ENCODE measurements at places on chromosomes 4 and X.

- DNase-seq = no peak
Measured at GRCh38 chr4:151865312-151865711, 104.5 kb upstream of the GATB start.

DNA sequence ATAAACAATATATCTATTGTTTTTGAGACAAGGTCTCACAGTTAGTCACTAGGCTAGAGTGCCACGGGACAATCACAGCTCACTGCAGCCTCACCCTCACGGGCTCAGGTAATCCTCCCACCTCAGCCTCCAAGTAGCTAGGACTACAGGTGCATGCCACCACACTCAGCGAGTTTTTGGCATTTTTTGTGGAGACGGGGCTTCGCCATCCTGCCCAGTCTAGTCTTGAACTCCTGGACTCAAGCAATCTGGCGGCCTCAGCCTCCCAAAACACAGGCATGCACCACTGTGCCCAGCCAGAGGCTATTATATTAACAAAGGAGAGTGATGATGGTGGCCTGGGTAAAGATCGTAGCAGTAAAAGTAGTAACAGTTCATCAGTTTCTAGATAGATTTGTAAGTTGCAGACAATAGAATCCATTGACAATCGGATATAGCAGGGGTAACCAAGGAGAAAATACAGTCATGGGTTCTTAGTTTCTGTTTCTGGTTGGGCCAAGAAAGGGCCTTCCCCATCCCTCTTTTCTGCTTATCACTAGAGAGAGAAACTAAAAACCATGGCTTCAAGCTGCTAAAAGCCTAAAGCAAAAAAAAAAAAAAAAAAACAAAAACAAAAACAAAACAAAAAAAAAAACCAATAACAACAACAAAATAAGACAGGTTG lies 60.6 kb downstream of the ANXA10 start:
- no peak for DNase-seq

GRCh38 chr4:75916091-75916661 lies 13.9 kb upstream of the PPEF2 start:
- DNase-seq = no peak

DNA sequence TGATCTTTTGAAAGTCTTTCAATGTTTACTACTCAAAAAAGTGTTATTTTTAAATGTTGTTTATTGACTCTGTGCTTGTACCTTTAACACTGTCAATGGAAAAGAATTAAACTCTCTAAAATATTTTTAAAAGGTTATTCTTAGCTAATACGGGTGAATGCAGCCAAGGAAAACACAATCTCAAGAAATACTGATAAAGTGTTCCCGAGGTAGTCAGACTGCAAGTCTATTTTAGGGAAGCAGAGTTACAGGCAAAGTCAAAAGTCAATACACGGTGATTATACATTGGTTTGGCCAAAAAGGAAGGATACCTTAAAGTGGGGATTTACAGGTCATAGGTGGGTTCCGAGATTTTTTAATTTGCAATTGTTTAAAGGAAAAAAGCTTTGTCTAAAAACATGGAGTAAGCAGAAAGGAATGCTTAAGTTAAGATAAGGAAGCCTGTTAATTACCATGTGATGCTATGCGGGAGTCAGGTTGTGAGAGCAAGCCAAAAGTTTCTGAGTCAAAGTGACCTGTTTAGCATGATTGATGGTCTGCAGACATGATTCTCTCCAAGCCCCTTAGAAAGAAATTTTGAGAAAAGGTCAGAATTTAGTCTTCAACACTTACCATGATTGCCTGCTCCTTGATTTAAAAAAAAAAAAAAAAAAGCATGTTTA lies 288.4 kb downstream of the KLHL4 start:
- DNase-seq = no peak

DNA sequence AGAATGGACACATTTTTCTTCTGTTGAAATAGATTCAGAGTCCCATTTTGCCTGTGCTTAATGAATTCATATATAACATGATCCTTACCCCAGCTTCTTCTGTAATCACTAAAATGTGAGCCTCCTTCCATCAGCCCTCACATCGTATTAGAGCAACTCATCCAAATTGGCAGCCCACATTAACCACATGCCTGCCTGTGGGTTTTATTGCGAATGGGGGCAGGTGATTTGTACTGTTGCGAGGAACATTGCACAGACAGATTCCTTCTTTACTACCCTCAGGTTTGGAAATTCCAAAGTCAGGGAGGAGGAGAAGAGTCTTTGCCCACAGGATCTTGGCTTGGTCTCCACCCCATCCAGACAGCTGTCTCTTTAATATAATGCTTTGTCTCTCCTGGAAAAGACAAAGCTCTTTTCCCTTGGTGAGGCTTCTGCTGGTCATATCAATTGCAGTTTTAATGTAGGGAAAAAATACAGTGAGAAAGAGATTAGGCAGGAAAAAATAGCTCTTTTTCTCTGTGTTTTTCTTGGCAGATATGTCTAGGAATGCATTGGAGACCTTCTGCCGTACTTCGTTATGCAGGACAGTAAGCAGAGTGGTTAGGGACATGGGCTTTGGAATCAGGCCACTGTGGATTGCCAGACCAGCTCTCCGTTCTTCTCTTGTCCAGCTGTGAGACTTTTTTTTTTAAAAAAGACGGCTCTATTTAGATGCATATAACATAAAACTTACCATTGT lies 371.2 kb downstream of the AFF2 start:
- no peak for DNase-seq

GRCh38 chrX:53318766-53319353 lies 37.5 kb upstream of the IQSEC2 start:
- DNase-seq = no peak

DNA sequence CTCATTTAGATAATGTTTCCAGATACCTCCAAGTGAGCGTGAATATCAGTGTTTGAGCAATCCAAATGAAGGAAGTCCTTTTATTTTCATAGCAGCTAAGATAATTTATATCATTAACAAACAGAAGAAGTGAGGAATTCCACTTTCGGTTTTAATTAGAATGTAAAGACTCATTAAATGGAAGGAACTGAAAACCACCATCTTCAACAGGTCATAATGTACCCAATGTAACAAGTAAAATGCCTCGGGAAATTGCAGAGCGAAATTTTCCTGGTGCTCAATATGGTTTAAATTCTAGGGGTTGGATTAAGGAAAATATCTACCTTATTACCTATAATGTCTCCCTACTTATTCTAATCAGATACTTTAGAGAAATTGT lies 33.9 kb upstream of the SLC9A7 start:
- DNase-seq = no peak

DNA sequence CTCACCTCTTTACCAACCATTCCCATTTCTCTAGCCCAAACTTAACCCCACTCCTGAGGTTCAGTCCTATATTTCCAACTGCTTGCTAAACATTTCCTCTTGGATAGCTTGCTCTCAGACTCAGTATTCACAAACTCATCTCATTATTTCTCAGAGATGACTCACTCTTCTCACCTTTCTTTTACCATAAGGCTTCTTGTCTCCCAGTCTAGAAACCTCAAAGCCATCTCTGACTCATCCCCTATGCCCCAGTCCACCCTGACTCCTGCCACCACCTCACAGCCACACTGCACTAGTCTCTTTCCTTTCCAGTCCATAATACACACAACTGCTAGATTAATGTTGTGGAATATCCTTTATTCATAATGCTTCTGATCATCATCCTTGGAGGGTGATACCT lies 4.8 kb downstream of the FRMPD3 start:
- DNase-seq = no peak

- DNase-seq = no peak
Measured at GRCh38 chr4:68591204-68591603, 15.1 kb upstream of the UGT2B17 start.

- DNase-seq = no peak
Measured at GRCh38 chr4:7754565-7755262, 184.9 kb downstream of the AFAP1 start.

- DNase-seq = no peak
Measured at GRCh38 chrX:109719264-109719663, 13.8 kb downstream of the ACSL4 start.
